ENCODE measurements at places on chromosomes 1 and 21. TPM values are rescaled to one million over a fixed set of nuclear protein-coding genes. Genes with fewer than 3 reads are reported as not detected.

The OR2T33 gene
- total RNA-seq = not detected

The MATN1 gene
- 0.46 TPM for total RNA-seq

The KCNN3 gene
- total RNA-seq = 10.1 TPM

The PLEKHG5 gene
- 23.1 TPM for total RNA-seq

The TRIM67 gene
- total RNA-seq = 29.3 TPM

The DEPDC1 gene
- total RNA-seq = 5.1 TPM

The GPR52 gene
- total RNA-seq = 5.8 TPM
